ENCODE measurements at places on chromosomes 5 and 9.

DNA sequence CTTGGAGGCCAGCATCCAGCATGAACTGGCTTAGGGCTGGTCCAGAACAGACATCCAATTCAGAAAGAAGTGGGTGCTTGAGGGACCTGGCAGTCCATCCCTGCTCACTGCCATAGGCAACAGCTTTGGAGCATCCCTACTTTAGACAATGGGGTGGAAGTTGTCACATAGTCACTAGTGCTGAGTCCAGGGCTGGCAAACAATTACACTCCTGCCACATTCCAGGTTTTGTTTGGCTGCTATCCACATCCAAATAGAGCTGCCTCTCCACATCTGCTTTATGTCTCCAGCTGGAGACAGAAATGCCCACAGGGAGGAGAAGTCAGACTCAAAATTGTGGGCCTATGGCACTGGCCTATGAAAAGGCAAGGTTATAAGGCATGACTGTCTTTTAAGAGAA, 7.0 kb downstream of the FSTL4 start:
- DNase-seq, result no peak

DNA sequence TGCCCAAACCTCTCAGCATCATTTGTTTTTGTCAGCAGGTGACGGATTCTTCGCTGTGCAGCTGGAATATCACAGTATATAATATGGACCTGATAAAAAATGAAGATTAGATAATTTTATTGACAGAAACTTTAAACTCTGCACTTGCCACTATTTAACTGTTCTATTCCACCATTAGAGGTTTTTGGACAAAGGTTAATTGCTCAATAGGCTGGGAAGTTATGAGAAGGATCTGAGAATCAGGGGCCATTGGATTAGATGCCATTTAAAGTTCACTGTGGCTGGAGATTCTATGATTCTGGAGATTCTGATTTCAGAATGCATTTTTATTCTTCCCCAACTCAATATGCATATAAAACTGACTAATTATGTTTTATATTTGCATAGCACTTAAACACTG, 59.8 kb upstream of the ANXA1 start:
- no peak for DNase-seq

DNA sequence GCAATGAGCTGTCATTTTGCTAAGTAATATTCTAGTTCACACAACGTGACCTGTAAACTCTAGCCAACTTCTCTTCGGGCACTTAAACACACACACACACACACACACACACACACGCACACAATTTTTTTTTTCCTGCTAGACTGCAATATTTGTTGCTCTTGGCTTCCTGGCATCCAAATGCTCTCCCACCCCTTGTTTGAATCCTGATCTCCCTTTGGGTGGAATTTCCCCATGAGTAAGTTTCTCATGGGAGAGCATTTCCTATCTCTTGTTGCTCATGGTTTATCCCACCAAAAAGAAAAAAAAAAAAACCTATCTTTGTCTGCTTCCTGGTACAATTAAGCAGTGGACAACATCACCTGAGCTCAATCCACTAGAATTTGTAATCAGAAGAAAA, 54.7 kb upstream of the TSLP start:
- no peak for DNase-seq

DNA sequence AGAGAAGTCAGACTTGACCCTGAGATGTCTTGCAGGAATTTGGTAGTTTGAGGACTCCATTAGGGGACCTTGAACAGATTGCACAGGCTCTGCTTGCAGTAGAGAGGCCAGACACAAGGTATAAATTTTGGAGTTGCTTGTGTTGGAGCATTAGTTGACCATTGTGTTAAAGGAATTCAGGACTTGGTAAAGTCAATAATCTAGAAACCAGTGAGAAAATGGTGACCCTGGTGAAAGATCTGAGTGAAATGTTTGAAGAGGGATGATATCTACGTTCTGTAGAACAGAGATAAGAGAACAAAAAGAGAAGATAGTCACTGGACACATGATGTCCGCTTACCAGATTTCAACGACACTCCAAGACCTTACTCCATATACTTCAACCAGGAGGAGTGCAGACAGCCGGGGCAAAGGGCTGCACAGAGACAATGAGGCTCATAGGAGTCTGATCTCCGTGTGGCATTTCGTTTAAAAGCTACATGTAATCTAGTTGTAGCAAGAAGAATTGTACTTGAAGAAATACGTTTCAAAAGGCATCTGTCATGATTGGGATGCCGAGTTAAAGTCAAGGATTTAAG, 13.2 kb downstream of the DNAJC25 start:
- DNase-seq, result no peak

GRCh38 chr5:54362434-54362833, 52.1 kb upstream of the ARL15 start:
- no peak for DNase-seq

DNA sequence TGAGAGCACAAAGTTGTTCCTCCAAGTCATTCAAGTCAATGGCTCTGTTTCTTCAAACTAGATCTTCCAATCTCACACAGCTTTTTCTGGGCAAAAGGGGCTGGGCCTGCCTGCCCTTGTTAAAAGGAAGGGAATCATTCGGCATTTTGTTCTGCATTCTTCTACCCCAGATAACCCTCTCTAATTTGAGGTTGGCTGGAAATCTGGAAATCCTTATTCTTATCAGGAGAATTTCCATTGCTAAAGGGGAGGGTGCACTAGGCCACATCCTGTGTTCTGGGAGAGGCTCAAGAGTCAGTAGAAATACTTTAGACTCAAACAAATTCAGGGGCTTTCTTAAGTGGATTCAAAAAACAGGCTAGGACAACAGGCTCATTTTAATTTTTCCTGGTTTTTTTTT, 384.7 kb upstream of the ZNF462 start:
- DNase-seq, result no peak

GRCh38 chr9:113488071-113488470, 24.5 kb downstream of the RGS3 start:
- DNase-seq, result no peak

DNA sequence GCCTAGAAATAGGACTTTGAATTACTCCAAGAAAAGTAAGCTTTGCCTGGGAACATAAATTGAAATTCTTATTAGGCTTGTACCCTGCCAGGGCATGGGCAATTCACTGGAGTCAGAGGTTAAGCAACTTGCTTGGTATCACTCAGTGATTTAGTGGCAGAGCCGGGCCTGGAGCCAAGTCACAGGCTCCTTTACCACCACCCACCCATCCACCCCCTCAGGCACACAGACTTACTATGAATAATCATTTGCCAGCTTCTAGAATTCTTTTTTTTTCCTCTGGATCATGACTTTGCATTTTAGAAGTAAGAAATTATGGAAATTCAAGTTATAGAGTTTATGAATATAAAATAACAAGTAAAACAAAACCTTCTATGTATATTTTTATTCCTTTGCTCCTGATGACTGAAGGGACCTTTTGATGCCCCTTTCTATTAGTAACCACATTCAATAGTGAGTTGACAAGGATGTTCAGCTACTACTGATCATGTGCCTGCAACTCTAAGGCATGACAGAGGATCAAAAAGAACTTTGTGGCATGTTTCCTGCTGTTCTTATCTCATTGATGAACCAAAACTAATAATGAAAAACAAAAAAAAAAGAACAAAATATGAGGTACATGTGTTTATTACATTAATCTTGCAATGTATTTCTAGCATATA, 614.7 kb downstream of the TLR4 start:
- DNase-seq, result no peak

DNA sequence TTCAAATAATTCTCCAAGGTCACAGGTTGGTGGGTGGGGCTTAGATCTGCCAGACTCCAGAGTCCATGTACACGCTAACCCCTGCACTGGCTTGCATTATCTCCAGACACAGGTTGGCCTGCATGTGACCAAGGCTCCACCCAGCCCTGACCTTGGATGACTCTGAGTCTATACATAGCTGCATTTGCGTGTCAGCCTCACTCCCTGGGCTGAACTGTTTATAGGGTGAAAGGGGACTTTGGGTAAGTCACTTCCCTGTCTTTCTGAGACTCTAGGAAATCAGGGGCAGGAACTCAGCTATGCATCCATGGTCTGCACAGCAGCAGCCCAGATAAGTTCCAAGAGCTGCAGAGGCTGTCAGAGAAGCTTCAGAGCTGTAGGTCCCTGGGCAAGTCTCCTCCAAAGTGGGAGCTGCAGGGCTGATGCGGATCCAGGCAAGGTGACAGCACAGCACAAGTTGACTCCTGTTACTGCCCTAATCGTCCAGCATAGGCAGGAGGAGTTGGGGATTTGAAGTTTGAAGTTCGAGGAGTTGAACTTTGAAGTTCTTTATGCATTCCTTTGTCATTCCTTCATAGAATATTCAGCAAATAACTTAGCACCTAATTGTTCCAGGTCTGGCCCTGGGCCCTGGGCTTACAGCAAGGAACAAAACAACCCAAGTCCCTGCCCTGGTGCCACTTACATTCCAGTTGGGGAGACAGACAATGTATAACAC, 53.4 kb downstream of the SLC22A5 start:
- DNase-seq, result no peak

GRCh38 chr9:4657426-4658159, 4.5 kb upstream of the PLPP6 start:
- no peak for DNase-seq

- DNase-seq, result no peak
Measured at GRCh38 chr9:1154739-1155138, 104.6 kb downstream of the DMRT2 start.

- DNase-seq, result no peak
Measured at GRCh38 chr9:19926774-19927173, 137.9 kb upstream of the SLC24A2 start.

- no peak for DNase-seq
Measured at GRCh38 chr5:72817076-72817481, 618 bp downstream of the TNPO1 start.

- DNase-seq, result no peak
Measured at GRCh38 chr5:149256451-149256850, 15.2 kb upstream of the AFAP1L1 start.

DNA sequence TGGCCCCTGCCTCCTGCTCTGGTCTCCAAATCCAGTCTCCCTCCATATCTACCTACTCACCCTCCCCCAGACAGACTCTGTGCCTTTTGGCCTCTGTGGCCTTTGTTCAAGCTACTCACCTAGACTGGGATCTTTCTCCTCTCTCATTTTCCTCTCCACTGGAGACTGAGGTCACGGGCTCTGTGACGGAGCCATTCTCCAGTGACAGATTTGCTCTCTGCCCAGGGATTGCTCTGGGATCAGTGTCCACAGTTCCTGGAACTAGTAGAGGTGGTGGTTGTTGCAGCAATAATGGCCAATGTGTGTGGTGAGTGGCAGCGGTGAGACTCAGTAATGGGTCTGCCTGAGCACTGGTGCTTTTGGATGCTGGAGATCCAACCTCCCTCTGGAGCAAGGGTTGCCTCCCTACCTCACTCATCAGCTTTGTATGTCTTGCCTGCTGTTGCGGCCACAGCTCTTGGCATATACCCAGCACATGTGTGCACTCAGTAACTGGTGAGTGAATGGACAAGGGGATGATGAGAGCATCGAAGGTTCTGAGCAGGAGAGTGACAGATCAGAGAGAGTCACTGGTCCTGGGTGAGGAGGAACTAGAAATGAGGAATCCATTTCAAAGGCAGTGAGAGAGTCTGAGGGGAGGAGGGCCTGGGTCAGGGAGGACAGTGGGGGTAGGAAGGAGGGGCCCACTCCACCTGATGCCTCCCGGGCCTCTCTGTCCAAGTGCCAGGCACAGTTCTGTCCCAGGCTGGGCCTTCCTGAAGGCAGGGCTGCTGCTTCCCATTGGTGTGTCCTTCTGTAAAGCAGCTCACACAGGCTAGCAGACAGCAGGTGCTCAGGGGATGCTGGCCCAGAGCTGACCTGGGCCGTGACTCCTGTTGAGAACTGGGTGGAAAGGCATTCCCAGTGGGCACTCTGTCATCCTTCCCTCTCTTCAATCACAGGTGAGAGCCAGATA, 96.5 kb upstream of the PITX1 start:
- no peak for DNase-seq

- DNase-seq, result no peak
Measured at GRCh38 chr5:96896276-96896675, 20.0 kb downstream of the ERAP2 start.

DNA sequence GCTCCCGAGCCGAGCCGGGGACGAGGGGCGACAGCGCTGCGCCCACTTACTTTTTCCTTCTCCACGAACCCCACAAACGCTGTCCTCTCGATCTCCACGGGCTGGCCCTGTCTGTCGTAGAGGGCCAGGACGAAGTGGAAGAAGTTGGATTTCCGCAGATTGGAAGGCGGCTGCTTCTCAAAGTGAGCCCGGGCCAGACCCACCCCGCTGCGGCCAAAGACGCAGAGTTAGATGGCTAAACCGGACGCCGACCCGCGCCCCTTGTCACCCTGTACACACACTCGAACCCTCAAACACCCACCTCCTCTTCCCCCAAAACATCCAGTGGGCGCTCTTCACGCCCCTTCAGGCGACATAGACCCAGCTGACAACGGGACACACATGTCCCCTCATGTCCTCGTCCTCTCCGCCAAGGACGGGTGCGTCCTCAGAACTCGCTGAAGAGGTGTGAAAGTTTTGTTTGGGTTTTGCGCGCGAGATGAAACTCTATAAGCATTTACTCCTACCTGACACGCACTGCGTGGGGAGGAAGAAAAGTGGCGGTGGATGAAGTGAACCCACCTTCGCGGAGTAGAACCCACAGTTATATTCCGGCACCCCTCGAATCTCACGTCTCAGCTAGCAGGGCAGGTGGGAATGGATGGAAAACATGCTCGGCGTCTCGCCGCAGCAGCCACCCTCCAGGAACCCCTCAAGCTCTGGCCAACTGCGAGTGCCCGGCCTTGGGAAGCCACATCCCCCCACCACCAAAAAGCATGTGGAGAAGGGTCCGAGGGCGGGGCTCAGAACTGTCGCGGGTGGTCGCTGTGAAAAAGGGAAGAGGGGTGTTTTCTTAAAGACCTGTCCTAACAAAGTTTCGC, 2.6 kb downstream of the EBF1 start:
- DNase-seq, result no peak

GRCh38 chr9:124368692-124369091, 46.5 kb downstream of the PSMB7 start:
- no peak for DNase-seq

- no peak for DNase-seq
Measured at GRCh38 chr5:129125819-129126218, 31.3 kb downstream of the ISOC1 start.

DNA sequence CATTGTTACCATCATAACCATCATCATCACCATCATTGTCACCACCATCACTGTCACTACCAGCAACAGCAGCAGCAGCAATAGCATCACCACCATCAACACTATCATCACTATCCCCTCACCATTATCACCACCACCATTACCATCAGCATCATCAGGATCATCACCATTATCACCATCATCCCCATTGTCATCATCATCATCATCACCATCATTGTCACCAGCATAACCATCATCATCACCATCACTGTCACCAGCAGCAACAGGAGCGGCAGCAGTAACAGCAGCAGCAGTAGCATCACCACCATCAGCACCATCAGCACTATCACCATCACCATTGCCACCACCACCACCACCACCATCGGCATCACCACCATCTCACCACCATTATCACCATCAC, 48.4 kb downstream of the S1PR3 start:
- DNase-seq, result no peak

DNA sequence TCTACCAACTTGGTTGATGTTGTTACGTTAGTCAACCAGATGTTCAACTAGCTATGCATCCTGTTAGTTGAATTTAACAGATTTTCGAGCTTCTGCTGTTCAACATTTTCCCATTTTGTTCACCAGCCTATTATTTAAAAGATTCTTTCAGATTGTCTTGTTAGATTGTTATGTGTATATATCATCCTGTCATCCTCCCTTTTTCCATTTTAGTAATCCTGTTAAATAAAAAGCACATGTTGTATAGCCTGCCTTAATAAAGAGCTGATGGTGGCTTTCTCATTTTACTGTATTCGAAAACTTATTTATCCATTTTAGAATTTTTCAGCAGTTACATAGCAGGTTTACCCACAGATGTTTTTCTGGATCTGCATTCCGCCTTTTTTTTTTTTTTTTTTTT, 4.3 kb downstream of the TMEFF1 start:
- no peak for DNase-seq

GRCh38 chr9:21294364-21294774, 10.7 kb downstream of the IFNA5 start:
- DNase-seq, result no peak
